ENCODE measurements at places on chromosomes 6 and 20.

DNA sequence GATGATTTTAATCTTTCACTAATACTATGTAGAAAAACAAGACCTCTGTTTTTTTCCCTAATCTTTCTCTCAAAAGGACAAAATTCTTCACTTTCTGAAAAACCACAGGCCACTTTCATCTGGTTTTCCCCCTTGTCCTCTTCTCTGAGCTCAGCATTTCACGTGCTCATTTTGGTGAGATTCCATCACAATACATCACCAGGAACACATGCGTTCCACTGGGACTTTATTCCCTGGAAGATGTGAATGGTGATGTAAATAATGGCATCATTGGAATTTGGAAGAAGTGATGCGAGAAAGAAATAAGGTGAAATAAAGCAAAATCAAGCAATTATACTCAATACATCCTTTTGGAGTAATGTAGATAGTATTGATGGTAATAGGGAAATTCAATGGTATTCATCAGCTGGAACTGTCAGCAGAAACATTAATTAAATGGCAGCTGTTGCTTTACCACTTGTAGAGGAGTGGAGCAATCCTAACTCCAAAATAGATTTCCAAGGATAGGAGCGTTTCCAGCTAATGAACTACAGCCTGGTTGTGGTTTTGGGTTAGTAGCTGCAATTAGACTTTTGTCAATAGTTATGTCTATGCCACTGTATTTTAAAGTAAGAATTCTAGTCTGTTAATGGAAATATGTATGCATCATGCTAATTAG is 11.5 kb downstream of the FILIP1 start:
- DNase-seq = no peak

DNA sequence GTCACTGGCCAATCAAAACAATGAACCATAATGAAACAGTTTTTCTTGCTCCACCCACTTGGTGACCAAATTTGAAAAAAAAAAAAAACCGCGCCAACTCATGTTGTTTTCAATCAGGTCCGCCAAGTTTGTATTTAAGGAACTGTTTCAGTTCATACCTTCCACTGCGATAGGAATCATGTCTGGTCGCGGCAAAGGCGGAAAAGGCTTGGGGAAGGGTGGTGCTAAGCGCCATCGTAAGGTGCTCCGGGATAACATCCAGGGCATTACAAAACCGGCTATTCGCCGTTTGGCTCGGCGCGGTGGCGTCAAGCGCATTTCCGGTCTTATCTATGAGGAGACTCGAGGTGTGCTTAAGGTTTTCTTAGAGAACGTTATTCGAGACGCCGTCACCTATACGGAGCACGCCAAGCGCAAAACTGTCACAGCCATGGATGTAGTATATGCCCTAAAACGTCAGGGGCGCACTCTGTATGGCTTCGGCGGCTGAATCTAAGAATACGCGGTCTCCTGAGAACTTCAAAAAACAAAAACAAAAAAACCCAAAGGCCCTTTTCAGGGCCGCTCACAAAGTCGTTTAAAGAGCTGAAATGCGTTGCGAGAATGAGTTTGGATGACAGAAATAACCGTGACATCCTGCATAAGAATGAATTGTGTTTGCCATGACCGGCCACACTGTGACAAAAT is 16.7 kb downstream of the HFE start:
- DNase-seq = peak; percentile 82

DNA sequence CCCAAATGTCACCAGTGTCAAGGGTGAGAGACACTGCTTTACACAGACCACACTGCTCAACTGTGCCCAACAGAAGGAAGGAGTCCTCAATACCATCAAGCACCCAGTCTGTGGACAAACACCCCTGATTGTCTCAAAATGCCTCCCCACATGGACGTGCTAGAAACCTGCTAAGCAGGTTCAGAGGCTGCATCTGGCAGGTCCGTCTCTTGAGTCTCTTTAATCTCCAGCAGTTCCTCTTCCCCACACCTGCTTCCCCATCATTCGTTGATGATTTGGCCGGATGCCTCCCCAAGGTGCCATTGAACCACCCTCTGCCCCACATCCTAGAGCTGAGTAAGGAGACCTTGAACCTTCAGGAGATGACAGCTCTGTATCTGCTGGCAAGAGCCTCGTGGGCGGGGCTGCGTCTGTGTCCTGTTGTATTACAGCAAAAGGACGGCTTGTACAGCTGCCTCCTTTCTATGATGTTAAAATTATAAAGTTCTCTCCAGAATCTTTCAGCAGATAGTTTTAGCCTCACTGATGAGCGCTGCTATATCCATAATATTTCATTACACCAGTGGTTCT is 179.2 kb downstream of the PREX1 start:
- no peak for DNase-seq

DNA sequence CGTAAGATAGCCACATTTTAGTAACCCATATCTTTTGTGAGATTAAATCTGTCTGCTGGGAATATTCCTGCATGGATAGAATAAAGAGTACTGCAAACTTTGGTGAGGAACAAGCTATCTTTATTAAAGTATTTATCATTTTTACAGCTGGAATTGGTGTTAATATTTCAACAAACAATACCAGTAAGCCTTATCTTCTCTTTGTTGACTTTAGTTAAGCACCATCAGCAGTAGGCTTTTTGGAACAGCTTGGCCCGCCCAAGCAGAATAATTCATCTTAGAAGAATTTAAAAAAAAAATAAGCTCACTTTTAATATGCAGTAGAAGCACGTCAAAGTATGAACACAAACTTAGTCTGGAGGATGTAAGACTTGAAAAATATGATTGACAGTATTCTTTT is 917.8 kb upstream of the ADGRB3 start:
- no peak for DNase-seq

- no peak for DNase-seq
These were observed 621.5 kb upstream of the CDH4 start for GRCh38 chr20:60630609-60631008.

DNA sequence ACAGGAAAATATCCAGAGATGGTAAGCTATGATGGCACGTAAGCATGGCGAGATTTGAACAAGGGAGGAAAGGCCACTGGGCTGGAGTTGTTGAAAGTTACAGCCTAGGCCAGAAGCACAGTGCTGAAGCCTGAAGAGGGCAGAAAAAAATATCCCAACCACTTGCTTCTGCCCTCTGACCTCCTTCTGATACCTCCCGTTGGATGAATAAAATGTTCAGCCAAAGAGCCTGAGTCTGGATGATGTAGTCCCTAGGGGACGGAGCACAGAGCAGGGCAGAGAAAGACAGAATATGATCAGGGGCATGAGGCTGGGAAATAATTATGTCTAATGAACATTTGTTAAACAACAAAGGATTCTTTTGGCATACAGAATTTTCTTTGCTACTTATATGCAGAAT is 19.7 kb downstream of the KLHL31 start:
- DNase-seq = no peak

GRCh38 chr6:155181498-155181897 is 82.3 kb upstream of the CLDN20 start:
- DNase-seq = no peak

DNA sequence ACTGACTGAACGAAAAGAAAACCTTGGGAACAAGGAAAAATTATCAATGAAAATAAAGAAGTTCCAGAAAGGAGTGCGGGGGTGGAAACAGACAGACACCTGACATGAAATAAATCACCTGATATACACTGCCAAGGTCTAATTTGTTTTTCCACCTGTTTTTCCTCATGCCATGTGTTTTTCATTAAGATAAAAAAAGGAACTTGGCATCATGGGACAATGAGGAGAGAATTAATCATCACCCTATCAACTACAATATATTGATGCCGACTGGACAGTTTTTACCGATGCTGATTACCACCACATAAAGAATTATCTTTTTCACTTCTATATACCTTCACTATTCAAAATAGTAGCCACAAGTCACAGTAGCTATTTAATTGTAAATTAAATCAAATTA is 233.2 kb downstream of the ARHGAP18 start:
- no peak for DNase-seq

DNA sequence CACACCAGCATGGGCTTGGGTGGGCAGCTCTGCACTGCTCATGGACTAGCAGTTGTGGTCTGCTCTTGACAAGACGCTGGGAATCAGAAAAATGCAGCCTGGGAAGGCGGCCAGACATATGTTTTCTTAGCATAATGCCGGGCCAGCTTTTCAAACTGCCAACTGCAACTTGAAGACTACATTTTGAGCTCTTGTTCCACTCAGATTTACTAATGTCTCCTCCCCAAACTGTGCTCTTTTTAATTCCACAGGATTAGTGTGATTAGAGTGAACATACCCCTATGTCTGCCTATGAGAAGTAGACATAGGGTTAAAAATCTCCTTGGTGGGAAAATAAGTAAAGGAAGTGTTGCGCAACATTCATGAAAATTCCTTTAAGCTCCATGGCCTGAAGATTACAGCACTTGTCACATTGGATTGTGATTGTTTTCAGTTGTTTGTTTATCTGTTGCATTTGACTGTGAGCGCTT is 5.3 kb upstream of the FNDC1 start:
- no peak for DNase-seq

GRCh38 chr20:40508821-40509220 is 180.2 kb downstream of the MAFB start:
- DNase-seq = no peak

DNA sequence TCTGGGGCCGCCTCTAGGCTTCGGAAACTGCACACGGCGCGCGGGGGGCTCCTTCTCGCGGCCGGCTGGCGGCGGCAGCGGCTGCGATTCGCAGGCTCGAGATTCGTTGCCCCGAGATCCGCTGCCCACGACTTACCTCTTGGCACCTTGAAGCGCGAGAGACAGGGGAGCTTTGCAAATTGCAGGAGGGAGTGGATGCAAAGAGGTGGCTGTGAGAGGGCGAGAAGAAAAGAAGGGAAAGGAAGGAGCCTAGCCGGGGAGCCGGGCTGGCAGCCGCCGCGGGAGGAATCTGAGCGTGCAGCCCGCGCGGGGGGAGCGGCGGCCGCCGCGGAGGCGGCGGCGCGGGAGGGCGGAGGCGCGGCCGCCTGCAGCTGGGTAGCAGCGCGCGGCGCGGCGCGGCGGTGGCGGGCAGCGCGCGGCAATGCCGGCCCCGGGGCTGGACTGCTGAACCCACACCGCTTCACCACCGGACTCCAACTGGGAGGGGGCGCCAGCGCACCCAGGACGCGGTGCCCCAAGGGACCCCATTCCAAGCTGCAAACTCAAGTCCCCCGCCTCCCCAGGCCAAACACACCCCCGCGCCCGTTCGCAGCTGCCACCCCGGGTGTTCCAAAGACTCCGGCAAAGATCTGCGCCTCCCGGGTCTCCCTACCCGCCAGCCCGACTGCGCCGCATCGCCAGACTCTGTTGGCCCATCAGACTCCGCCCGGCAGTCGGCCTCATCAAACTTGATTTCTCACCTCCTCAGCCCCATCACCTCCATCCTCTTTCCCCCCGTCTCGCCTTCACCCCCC is 44.2 kb upstream of the SUPT3H start:
- peak; percentile 73 for DNase-seq

DNA sequence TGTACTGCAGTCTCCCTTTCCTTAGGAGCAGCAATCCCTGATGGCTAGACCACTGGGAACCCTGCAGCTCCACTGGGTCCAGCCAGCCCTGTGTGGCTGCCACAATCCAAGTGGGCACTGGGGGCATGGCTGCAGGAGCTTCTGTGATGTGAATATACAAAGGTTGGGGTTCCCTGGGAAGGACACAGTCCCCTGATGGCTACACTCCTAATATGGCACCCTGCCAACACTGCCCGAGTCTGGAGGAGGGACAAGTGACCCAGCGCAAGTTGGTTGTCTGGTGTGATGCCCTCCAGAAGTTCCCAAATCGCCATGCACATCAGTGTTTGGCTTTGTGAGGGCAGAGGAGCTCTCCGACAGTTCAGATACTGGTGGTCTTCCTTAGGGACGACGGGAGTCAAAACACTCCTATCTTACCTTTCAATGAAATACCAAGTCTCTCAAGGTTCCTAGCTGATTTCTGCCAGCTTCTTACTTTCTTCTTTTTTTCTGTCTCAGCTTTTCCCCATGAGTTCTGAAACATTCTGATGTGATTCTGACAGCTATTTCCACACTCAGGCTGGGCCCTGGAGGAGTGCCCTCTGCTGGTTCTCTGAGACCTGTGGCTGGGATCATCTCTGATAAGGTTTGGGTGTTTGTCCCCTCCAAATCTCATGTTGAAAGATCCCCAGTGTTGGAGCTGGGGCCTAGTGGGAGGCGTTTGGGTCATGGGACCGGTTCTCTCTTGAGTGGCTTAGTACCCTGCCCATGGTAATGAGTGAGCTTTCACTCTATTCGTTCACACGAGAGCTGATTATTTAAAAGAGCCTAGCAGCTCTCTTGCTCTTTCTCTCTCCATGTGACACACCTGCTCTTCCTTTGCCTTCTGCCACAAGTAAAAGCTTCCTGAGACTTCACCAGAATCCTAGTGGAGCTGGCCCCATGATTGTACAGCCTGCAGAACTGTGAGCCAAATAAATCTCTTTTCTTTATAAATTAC is 15.5 kb upstream of the ZFP57 start:
- no peak for DNase-seq

DNA sequence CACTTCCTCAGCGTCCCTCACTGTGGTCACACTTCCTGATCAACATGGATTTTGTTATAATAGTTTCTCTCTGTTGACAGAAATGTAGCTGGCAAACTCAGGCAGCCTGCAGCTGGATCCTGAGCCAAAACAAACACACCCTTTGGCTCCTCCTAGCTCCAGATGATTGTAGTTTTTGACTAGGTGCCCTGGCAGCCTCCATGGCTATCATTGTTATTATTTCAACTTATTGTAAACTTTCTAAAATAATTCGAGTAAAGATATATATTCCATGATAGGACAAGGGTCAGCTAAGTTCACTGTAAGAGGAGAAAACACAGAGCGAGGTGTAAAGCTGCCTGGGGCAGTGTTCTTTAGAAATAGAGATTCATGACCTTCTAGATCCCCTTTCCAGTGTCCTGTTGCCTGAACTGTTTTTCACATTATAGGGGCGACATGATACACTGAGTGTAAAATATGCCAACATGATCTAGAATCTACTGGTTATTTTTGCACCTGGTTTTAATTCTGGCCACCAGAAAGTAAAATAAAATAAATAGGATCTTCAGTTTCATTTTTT is 98.2 kb upstream of the HDGFL1 start:
- DNase-seq = no peak
